ENCODE measurements at places on chromosomes 13 and 19.

GRCh38 chr19:801030-801860 lies 4.0 kb downstream of the PTBP1 start:
- peak; percentile 15 for DNase-seq

DNA sequence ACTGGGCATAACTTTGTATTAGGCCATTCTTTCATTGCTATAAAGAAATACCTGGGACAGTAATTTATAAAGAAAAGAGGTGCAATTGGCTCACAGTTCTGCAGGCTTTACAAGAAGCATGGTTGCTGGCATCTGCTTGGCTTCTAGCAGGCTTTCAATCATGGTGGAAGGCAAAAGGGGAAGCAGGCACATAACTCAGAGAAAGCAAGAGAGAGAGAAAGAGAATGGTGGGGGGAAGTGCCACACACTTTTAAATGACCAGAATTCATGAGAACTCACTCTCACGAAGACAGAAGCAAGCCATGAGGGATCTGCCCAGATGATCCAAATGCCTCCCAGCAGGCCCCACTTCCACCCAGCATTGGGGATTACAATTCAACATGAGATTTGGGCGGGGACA lies 179.7 kb downstream of the SPRY2 start:
- no peak for DNase-seq

- DNase-seq, result no peak
Measured at GRCh38 chr13:98447881-98448641, 128.8 kb downstream of the STK24 start.

GRCh38 chr19:31648347-31648746 lies 299.1 kb upstream of the TSHZ3 start:
- DNase-seq, result no peak

GRCh38 chr19:3443840-3444694 lies 36.3 kb downstream of the SMIM24 start:
- DNase-seq, result no peak

DNA sequence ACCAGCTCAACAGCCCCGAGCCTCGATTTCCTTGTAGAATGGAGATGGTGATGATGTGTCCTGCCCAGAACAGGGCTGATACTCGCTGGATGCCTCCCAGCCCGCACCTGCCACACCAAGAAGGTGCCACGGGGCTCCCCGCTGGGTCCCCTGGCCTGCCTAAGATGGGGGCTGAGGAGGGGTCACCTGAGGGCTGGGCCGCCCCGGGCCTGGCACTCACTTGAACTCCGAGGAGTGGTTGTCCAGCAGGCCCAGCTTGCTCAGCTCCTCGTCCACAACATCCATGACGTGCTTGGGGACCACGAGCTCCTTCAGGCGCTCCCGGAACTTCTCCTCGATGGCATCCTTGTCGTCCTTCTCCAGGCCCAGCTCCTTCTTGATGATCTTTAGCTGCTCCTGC lies 14.4 kb downstream of the LONP1 start:
- DNase-seq, result no peak

DNA sequence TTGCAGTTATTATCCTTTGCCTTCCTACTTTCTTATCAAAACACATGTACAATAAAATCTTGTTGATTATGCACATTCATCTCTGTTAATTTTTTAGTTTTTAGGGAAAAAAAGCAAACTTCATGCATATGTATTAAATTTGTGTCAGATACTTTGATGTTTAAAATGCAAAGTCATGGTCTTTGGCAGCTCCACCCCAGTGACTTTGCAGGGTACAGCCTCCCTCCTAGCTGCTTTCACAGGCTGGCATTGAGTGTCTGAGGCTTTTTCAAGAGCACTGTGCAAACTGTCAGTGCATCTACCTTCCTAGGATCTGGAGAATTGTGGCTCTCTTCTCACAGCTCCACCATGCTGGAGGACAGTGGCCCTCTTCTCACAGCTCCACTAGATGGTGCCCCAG lies 1988.1 kb upstream of the PCDH20 start:
- no peak for DNase-seq

GRCh38 chr13:94657167-94657566 lies 55.2 kb downstream of the SOX21 start:
- no peak for DNase-seq

DNA sequence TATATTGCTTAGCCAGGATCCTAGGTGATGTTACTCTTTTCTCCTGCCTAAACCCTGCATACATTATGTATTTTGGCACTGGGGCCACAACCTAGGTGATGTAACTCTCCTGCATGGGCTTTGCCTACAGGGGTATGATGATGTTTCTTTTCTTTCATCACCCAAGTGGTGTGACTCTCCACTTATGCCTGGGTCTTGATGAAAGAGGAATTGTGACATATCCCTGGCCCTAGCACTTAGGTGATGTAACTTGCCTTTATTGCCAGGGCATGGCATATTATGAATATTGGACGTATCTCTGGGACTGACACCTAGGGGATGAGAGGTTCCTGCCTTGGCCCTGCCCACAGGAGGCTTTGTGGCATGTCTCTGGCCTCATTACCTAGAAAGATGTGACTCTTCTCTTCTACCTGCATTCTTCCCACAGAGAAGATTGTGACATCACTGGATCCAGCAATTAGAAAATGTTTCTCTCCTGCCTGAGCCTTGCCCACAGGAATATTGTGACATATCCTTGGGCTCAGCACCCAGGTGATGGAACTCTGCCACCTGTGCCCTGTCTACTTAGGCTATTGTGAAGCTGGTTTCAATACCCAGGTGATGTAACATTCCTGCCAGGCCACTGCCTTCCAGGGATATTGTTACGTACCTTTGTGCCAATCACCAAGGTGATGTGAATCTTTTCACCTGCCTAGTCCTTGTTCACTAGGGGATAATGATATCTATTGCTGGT lies 27.3 kb upstream of the ZNF254 start:
- no peak for DNase-seq

- no peak for DNase-seq
Measured at GRCh38 chr13:51605698-51606097, 21.4 kb downstream of the WDFY2 start.

GRCh38 chr19:46515879-46516350 lies 20.2 kb upstream of the PNMA8B start:
- peak; percentile 10 for DNase-seq

- DNase-seq, result no peak
Measured at GRCh38 chr13:101875717-101876393, 423.4 kb downstream of the ITGBL1 start.

- no peak for DNase-seq
Measured at GRCh38 chr13:93549326-93550005, 322.9 kb downstream of the GPC6 start.

- no peak for DNase-seq
Measured at GRCh38 chr19:7168941-7169340, 99.4 kb downstream of the ZNF557 start.

DNA sequence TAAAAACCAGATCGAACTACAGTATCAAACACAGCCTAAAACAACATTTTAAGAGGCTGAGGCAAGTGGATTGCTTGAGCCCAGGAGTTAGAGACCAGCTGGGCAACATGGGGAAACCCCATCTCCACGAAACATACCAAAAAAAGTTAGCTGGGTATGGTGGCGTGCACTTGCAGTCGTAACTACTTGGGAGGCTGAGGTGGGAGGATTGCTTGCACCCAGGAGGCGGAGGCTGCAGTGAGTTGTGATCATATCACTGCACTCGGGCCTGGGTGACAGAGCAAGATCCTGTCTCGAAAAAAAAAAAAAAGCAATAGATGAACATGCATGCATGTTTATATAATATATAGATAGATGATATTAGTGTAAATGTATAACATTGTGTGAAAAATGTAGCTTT lies 5.2 kb upstream of the MRPS31 start:
- DNase-seq, result no peak

GRCh38 chr13:49622174-49622946 lies 5.9 kb upstream of the ARL11 start:
- no peak for DNase-seq

DNA sequence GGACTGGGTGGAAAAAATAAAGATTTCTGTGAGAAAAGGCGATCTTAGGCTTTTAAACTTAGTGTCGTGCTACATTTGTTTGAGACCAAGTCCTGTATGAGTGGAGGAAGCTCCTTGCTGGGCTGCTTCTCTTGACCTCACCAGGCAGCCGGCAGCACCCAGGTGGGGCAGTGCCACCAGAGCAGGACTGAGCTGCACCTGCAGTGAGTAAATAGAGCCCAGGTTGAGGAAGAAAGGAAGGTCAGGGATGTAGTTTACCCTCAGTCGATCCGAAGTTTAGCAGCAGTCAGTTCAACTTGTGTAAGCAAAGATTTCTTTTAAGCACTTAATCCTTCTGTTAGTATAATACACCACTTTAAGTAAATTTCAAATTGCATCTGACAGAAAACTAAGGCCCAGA lies 13.6 kb downstream of the HNRNPM start:
- no peak for DNase-seq

GRCh38 chr19:29485293-29485692 lies 40.5 kb upstream of the VSTM2B start:
- DNase-seq, result no peak

GRCh38 chr13:93231867-93232266 lies 5.3 kb downstream of the GPC6 start:
- no peak for DNase-seq

- no peak for DNase-seq
Measured at GRCh38 chr13:111278258-111278657, 42.2 kb upstream of the TEX29 start.

DNA sequence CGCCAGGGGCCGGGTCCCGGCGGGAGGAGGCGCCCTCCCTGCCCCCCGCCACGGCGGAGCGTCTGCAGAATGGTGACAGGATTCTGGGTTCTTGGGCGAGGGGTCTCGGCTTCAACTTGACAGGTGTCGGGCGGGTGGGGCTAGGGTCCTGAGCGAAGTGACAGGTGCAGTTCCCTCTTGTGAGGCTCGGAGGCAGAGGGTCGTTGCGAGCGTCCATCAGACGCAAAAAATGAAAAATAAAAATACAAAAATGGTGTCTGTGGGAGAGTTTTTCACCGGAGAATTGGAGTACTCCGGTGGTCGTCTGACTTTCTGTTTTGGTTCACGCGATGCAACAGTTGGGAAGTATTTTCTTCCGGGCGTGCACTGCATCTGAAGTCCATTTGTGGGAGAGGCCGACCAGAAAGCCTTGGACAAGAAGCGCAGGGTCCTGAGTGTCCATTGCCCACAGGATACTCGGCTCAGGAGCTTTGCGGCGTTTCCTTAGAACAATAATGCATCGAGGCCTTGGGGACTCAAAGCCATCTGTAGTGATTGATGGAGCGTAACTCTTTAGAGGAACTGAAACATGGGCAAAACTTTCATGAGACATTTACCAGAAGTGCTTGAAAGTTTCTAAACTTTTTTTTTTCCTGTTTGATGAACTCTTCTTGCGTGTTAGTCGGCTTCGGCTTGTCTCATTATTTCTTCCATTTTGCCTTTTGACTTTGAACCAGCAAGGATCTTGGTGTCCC lies 759 bp downstream of the RB1 start:
- no peak for DNase-seq

GRCh38 chr13:113951246-113951999 lies 22.5 kb downstream of the C13orf46 start:
- no peak for DNase-seq

DNA sequence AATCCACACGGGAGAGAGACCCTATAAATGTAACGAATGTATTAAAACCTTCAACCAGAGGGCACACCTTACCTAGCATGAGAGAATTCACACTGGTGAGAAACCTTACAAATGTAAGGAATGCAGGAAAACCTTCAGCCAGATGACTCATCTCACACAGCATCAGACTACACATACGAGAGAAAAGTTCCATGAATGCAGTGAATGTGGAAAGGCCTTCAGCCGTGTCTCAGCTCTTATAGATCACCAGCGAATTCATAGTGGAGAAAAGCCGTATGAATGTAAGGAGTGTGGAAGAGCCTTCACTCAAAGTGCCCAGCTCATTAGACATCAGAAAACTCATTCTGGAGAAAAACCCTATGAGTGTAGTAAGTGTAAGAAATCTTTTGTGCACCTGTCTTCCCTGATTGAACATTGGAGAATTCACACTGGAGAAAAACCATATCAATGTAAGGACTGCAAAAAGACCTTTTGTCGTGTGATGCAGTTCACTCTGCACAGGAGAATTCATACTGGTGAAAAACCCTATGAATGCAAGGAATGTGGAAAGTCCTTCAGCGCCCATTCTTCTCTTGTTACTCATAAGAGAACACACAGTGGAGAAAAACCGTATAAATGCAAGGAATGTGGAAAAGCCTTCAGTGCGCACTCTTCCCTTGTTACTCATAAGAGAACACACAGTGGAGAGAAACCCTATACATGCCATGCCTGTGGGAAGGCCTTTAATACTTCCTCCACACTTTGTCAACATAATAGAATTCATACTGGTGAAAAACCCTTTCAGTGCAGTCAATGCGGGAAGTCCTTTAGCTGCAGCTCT lies 16.0 kb downstream of the ZNF582 start:
- DNase-seq, result no peak

DNA sequence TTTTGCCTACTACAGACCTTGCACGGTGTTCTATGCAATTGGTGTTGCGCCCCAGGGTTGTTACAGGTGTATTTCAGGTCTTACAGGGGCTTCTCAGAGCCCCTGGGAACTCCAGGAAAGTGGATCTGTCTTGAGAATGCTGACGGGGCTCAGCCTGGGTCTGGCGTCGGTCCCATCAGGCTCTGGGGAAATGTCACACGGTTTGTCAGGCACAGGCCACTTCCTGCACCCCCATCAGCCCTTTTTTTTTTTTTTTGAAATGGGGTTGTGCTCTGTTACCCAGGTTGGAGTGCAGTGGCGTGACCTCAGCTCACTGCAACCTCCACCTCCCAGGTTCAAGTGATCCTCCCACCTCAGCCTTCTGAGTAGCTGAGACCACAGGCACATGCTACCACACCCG lies 13.2 kb downstream of the CLEC4G start:
- no peak for DNase-seq

DNA sequence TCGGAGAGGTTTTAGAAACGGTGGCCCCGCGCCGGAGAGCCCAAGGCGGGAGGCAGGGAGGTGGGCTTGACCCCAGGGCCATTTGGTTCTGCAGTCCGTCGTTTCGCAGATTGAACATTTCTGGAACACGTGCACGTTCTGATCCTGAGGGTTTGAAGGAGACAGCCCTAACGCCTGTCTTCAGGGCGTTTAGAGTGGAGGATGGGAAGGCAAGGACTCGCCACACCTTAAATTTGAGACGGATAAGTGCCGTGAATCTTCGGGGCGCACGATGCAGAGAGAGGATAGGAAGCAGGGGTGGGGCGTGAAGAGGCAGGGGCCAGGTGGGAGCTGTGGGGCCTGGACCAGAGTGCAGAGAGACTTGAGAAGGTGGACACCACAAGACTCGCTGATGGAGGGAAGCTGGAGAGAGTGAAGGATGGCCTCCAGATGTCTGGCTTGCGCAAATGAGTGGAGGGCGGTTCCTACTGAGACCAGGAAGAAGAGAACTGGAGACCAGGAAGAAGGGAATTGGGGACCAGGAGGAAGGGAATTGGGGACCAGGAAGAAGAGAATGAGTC lies 804 bp upstream of the MIER2 start:
- DNase-seq, result no peak

GRCh38 chr13:84774111-84774510 lies 891.8 kb upstream of the SLITRK1 start:
- DNase-seq, result no peak

GRCh38 chr19:48735031-48735615 lies 5.3 kb downstream of the RASIP1 start:
- no peak for DNase-seq

Data from NCI-H446 treated with DMSO at 0.1 percent for 48 hours (cell line).